ENCODE measurements at places on chromosomes 4 and X.

DNA sequence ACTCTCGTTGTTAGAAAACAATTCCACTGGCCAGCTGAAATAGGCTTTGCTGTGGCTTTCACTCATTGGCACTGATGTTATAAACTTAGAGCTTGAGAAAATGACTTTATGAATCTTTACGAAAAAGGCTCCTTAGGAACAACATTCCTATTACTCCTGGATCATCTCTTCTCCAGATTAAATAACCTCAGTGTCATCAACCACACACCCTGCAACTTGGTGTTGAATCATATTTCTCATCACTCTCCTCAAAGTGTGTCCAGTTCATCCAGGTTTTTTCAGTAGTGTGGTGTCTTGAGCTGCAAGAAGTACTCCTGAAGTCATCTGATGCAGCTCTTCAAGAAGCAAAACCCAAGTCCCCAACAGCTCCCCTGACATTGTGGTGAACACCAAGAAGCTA is 28.1 kb upstream of the ANOS1 start:
- no peak for DNase-seq

- no peak for DNase-seq
Observed at GRCh38 chrX:2867206-2867605, 38.5 kb downstream of the GYG2 start.

- no peak for DNase-seq
Observed at GRCh38 chr4:82235346-82235745, 138.4 kb downstream of the HNRNPD start.

GRCh38 chr4:166895771-166896170 is 338.5 kb downstream of the SPOCK3 start:
- DNase-seq: no peak

GRCh38 chr4:81392164-81392563 is 79.5 kb downstream of the RASGEF1B start:
- DNase-seq: no peak

Measured in stimulated activated CD8-positive, alpha-beta memory T cell treated with anti-CD3 and anti-CD28 coated beads, Interleukin-15, amount 100 ng/mL, for 24 hours (primary cell).